ENCODE measurements at places on chromosomes 4 and X.
A peak's percentile ranks its signal among the peaks of the same experiment; 100 is the strongest.

GRCh38 chr4:20416800-20417199, 165.1 kb downstream of the SLIT2 start:
- no peak for DNase-seq

- DNase-seq, result peak; percentile 74
These were observed 64.1 kb downstream of the QDPR start for GRCh38 chr4:17447675-17448298.

DNA sequence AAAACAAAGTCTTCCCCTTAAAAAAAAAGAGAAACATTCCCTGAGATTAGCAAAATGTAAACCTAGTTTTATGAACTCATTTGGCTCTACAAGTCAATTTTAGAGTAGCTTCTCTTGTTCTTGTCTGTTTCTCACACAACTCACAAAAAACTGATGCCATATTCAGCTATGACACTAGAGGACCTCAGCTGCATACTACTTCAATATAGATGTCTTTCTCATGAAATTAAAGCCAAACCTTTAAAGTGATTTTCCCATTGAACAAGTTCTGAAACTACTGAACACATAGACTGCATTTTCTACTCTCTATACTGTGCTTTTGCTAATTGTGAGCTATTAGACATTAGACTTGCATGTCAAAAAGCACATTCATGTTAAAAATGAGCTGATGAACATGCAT, 49.8 kb downstream of the TBCK start:
- peak; percentile 34 for DNase-seq

GRCh38 chrX:17020851-17021821, 74.7 kb downstream of the REPS2 start:
- DNase-seq, result no peak

- DNase-seq, result no peak
These were observed 8.8 kb downstream of the TMEM255A start for GRCh38 chrX:120302434-120302833.

DNA sequence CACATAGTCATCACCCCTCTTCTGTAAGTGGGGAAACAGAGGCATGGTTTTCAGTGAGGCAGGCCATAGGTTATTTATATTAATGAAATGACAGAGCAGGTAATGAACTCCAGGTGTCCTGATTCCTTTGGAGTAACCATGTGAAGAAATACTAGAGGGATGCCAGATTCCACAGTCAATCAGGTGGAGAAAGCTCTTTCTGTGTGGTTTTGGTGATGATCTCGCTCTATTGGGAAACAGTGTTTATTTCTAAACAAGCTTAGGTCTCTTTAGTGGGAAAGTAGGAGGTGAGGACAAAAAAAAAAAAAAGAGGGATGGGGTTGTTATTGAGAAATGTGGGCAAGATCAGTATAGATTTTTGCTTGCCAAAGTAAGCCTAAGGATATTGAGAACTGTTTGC, 12.2 kb downstream of the DOCK11 start:
- DNase-seq, result no peak

DNA sequence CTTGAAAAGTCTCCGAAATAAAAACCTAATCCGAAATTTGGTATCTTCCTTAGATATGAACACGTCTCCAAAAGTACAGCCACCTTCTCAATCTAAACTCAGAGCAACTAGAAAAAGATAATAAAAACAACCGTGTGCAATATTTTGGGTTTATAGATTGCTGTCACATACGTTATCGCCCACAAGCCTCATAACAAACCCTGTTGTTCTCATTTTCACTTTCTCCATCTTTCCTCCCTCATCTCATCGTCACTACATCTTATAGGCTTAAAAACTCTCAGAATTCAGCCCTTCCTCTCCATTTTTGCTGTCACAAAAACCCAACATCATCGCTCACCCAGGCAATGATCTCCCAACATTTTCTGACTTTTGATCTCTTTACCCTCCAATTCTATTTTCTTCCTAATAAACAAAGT, 448 bp upstream of the SCFD2 start:
- DNase-seq, result no peak

DNA sequence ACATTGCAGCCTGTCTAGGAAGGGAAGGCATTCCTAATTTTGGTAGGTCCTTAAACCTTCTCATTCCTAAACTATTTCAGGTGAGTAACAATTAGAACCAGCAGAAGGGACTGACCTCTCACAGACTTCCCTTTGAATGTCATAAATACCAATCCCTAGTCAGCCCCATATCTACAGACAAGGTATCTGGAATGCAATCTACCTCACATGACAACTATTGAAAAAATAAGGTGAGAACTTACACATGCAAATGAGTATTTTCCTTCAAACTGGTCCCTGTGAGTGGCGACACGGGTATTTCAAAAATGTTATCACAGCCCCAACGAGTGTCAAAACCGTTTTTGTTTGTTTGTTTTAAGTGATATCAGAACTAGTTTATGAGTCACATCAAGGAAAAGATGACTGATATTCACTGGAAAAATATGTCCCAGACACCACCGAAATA, 102.4 kb upstream of the VCX2 start:
- DNase-seq, result no peak

GRCh38 chr4:55977811-55978210, 29.1 kb downstream of the CEP135 start:
- no peak for DNase-seq
